ENCODE measurements at places on chromosomes 1 and 21.

- no peak for DNase-seq
Measured at GRCh38 chr1:173688300-173688699, 18.6 kb upstream of the ANKRD45 start.

DNA sequence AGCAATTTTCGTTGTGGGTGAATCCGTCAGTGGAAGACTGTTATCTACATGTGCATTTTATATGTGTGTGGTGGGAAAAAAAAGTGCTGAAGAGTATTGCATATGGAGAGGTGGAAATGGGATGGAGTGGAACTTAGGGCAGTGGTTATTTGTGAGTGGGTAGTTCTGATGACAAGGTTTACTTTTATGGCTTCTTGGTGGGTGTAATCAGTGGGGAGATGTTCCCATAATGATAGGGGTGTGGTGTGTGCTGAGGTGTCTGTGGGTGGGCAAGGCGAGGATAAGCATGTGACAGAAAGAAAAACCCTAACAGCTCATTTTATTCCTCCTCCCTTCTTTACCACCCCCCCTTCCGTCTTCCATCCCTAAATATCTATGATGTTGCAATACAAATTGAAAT is 288.1 kb downstream of the NUF2 start:
- DNase-seq, result no peak

DNA sequence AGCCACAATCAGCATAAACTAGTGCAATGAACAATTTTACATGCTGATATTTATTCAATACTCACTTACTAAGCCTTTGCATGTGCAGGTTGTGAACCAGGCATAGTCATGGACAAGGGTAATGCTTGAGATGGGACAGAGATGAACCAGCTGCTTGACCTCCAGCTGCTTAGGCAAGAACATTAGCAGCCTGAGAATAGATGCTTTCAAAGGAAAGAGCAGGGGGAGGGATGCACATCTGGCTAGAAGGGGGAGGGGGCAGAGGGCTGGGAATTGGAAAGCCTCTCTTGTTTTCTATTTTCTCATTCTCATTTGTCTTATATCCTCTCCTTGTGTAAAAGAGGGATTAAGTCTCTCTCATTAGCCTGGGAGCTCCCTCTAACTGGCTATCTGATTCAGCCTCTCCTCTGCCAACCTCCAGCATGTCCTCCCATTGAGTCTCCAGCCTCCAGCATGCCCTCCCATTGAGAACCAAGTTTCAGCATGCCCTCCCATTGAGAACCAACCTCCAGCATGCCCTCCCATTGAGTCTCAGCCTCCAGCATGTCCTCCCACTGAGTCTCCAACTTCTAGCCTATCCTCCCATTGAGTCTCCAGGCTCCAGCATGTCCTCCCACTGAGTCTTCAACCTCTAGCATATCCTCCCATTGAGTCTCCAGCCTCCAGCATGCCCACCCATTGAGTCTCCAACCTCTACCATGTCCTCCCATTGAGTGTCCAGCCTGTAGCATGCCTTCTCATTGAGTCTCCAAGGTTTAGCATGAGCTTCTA is 38.4 kb upstream of the TRABD2B start:
- no peak for DNase-seq

DNA sequence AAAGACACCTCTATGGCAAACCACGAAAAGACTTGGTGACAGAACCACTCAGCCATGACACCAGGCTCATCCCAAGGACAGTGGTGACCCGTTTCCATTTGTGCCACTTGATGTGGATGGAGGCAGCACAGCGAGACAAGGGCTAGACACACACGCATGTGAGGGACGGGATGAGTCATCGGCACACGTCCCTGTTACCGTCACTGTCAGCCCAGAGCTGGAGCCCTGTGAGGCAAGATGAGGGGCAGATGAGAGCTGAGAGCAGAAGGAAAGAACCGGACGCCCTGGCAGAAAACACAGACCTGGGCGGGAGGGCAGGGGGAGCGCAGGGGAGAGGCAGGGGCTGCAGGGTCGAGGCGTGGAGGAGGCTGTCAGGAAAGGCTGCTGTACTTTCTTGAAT is 57.8 kb downstream of the SIK1 start:
- DNase-seq, result no peak

- DNase-seq, result no peak
Measured at GRCh38 chr1:187396226-187396625, 567.5 kb downstream of the PLA2G4A start.

GRCh38 chr1:213976665-213977485 is 10.9 kb upstream of the PROX1 start:
- DNase-seq, result no peak

DNA sequence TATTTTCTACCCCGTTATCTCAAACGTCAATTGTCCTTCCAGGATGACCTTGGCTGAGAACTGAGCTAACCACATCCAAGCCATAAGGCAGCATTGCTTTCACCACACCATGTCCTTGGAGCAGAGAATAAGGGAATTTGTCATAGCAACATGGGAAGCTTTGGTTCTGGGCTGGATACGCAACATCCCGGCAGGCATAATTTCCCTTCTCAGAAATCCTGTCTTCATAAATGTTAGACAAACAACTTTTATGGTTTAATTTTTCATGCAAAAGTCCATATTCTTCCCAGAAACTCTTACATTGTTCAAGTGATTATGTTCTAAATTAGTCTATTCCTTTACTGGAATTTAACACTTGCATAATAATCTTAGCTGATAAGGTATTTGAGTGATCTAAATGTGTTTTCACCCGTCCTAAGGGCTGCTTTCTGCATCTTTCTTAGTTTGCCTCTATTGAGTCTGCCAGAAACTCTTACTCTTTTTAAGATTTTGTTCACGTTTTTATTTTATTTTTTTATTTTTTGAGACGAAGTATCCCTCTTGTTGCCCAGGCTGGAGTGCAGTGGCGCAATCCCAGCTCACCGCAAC is 51.8 kb downstream of the KCNJ15 start:
- no peak for DNase-seq

GRCh38 chr1:39410915-39411436 is 80.5 kb upstream of the BMP8A start:
- DNase-seq, result peak; percentile 89

DNA sequence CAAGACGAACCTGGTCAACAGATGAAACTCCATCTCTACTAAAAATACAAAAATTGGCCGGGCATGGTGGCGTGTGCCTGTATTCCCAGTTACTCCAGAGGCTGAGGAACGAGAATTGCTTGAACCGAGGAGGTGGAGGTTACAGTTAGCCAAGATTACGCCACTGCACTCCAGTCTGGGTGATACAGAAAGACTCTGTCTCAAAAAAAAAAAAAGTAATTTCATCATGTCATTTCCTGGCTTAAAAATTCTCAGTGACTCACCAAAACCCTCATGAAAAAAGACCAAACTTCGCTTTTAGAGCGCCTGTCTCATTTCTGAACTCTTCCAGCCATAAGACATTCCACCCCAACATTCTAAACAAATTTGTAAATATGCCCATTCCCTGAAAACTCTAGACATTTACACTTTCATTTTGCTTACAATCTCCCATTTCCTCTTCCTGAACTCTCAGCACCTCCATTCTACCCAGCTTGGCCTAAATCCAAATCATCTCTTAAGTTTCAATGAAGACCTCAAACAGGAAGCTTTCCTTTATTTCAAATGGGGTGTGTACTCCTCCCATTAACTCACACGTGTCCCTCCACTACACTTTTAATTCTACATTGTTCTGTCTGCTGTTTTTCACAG is 50.5 kb upstream of the PRRC2C start:
- DNase-seq, result peak; percentile 79
